ENCODE measurements at places on chromosomes 16 and 17.
A peak's percentile ranks its signal among the peaks of the same experiment; 100 is the strongest.

DNA sequence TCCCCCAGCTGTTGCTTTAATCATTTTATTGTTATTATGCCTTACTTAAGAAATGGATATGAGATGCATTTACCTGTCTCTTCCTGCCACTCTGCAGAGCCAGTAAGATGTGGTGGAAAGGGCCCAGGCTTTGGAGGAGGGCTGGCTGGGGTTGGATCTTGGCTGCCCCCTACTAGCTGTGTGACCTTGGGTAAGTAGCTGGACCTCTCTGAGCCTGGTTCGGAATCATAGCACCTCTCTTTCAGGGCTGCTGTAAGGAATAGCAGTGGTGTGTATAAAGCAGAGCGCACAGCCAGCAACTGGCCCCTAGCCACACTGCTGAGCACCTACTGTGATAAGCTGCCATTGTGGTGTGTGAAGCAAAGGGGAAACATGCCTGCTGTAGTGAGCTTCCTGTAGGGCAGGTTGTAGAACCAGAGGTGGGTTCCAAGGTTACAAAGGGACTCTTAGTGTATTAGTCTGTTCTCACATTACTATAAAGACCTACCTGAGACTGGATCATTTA lies 23.9 kb downstream of the MAPT start:
- no peak for DNase-seq

GRCh38 chr17:7922845-7923628 lies 6.6 kb downstream of the KCNAB3 start:
- peak; percentile 77 for DNase-seq

DNA sequence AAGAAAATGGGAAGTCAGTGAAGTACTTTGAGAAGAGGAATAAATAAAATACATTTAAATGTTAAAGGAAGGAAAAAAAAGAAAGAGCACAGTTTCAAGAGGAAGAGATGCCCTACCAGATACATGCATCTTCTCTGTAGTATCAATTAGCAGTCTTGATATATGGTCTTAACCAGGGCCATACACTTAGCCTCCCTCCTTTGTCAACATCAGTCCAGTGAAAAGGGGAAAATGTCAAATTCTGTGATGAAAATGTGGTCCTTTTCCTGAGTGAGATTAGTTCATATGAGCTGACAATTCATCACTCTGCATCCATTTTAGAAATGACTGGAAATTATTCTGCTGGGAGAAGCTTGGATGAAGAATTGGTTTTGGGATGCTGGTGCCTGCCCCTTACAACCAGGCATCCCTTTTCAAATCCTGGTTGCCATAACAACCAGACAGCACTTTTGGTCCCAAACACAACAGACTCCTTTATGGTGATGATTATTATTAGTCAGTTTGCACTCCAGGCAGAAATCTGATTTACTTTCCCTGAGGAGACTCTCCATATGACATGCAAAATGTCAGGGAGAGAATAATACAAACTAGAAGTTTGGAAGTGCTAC lies 933.6 kb upstream of the CDH8 start:
- no peak for DNase-seq

GRCh38 chr17:7944326-7944725 lies 12.3 kb downstream of the CNTROB start:
- no peak for DNase-seq

DNA sequence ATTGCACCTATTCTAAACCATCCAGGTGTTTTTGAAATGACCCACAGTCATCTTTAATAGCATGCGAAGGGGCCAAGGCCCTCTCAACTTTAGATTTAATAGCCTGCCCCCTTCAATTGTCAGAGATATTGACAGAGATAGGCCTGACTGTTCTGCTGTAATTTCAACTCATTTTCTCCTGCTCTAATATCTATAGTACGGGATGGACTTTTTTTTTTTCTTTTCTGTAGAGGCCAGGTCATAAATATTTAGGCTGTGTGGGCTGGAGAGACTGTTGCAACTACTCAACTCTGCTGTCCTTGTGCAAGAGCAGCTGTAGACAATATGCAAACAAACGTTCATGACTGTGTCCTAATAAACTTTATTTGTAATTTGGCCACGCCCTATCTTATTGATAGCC lies 24.7 kb upstream of the KRT20 start:
- DNase-seq: no peak

GRCh38 chr17:524406-524950 lies 171.9 kb upstream of the RPH3AL start:
- no peak for DNase-seq

DNA sequence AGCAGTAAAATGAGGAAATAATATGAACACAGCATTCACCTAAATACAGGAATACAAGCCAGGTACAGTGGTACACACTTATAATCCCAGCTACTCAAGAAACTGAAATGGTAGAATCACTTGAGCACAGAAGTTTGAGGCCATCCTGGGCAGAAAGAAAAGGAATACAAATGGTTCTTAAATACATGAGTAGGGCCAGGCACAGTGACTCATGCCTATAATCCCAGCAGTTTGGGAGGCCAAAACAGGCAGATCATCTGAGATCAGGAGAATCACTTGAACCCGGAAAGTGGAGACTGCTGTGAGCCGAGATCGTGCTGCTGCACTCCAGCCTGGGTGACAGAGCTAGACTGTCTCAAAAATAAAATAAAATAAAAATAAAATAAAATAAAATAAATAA lies 23.0 kb upstream of the SMG8 start:
- no peak for DNase-seq

- no peak for DNase-seq
These were observed 12.5 kb upstream of the C1QTNF8 start for GRCh38 chr16:1108299-1109252.

GRCh38 chr17:37792787-37793186 lies 47.9 kb upstream of the HNF1B start:
- DNase-seq: no peak

GRCh38 chr16:67255553-67256221 lies 6.9 kb downstream of the SLC9A5 start:
- DNase-seq: no peak

DNA sequence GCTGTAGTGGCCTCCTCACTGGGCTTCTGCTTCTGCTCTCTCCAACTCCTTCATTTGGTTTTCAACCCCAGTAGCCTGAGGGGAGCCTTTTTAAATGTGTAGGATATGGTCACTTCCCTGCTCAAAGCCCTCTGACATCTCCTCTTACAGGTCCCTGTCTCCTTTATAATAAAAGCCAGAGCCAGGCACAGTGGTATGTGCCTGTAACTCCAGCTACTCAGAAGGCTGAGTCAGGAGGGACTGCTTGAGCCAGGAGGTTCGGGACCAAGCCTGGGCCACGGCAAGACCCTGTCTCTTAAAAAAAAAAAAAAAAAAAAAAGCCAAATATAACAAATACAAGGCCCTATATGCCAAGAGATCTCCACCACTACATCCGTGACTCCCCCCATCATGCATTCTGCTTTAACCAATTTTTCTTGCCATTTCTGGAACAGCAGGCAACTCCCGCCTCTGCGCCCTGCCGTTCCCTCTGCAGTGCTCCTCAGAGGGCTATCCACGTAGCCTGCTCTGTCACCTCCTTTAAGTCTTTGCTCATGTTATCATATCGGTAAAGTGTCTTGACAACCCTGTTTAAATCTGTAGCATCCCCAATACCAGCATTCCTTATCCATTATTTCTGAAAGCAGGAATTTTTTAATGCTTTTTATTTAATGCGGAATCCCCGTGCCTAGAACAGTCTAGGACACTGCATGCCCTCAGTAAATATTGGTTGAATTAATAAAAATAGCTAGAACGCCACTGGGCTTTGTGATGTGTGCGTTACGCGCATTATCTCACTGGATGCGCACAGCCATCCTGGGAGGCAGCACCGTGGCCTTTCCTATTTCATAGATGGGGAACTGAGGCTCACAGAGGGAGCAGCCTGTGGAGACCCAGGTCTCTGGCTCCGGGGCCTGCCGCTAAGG lies 9.5 kb downstream of the ZNF771 start:
- DNase-seq: no peak

GRCh38 chr16:30976486-30976885 lies 8.5 kb upstream of the HSD3B7 start:
- no peak for DNase-seq

DNA sequence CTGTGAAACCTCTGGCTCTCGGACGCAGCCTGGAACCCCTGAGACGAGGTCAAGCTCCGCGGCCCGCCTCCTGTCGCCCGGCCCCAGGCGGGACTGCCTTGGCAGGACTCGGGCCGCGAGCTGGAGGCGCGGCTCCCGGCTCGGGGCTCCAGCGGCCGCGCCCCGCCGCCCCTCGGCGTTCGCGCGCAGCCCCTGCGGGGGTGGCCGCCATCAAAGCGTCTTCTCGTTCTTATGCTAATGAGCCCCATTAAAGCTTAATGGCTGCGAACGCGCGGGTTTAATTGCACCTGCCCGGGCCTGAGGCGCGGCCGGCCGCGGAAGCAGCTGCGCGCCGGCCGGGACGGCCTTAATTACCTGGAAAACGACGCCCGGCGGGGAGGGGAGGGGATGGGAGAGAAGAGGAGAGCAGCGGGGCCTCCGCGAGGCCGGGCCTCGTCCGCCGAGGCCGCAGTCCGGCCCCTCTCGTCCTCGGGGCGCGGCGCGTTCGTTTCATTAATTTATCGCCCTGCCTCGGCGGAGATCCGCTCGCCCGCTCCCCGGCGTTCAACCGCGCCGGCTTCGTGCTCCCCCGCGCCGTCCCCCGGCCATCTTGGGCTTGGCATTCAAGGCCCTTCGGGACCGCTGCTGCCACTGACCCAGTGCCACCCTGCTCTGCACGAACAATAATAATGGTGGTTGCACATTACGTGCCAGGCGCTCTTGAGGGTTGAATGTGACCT lies 19.2 kb downstream of the RAI1 start:
- no peak for DNase-seq

- peak; percentile 27 for DNase-seq
These were observed at the start of gene SP6 for GRCh38 chr17:47850692-47851573. Gene SP6 (minus strand): TSS chr17:47851163. CDS start chr17:47848429, 2,734 bp downstream.

DNA sequence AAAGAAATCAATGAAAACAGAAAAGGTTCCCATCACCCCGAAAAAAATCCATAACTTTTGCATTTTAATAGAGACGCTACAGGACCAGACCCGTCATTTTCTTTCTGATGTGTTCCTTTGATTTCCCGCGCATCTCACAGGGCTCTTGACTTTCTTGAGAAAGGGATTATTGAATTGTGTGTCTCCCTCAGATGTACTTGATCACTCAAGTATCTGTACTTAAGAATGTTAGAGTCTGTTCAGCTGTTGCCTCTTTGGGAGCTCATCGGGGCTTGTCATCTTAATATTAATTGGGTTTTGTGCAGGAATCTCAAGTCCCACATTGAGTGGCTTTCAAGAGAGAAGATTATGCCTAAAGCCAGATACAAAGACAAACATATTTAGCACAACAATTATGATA lies 606.4 kb upstream of the SALL1 start:
- DNase-seq: no peak

DNA sequence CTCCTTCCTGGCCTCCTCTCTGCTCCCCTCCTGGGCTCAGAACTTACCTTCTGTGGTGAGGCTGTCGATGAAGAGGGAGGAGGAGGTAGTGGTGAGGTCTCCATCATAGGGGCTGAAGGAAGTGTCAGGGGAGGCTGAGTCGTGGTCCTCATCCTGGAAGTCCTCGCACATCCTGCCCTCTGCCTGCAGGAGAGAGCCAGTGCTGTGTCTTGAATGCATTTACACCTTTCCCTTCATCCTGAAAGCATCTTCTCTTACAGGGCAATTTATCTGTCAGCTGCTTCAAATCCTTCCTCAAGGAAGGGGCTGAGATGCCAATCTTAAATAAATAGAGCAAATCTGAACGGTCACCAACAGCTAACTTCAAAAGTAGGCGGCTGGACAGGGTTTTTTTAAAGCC lies 73.6 kb downstream of the PLXDC1 start:
- no peak for DNase-seq

GRCh38 chr16:67663151-67663876 lies 2.6 kb downstream of the PARD6A start:
- no peak for DNase-seq

DNA sequence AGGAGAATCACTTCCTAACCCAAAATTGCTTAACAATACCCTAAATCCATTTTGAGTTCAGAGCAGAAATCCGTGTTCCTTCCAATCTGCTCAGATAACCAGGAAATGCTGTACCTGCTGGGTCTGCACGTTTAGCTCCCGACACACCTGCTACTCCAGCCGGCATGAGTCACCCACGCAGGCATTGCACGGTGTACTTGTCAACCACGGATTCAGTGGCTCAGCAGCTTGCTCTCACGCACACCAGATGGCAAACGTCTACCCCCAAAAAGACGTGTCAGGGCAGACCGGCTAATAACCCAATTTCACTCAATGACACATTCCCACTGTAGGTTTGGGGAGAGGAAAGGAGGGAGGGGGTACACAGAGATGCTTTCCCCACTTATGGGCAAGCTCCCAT lies 468.1 kb downstream of the SOX9 start:
- DNase-seq: no peak

- no peak for DNase-seq
These were observed 13.1 kb downstream of the HOXB4 start for GRCh38 chr17:48565022-48565554.

DNA sequence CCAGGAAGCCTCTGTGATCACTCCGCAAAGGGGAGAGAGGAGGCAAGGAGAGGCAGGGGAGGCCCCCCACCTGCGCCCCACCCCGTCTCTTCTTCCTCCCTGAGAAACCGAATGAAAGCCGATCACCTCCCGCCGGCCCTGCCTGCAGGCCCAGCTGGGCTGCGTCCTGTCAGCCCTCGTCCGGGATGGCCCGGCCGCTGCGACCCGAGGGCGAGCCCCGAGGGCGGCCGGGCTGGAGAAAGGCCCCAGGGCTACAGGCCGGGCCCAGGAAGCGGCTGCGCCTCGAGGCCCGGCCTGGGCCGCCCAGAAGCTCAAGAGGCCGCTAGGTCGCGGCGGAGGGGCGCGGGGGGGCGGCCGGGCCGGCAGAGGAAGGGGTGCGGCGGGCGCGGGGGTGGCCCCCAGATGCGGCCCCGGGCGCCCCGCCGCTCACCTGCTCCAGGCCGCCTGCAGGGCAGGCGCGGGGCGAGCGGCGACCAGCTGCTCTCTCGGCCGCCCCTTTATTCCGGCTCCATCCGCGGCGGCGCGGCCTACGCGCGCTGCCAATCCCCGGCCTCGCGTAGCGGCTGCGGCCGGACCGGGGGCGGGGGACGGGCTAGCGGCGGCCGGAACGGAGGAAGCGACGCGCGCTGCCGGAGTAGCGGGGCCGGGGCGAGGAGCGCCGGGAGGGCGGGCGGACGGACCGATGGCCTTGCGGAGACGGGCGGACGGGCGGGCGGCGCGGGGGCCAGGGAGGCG lies at the start of gene ZNF319:
Gene ZNF319, minus strand, starts transcription at position 702 of the 735 bp plus-strand sequence. CDS start 2,407 bp downstream, outside the sequence.
- no peak for DNase-seq

DNA sequence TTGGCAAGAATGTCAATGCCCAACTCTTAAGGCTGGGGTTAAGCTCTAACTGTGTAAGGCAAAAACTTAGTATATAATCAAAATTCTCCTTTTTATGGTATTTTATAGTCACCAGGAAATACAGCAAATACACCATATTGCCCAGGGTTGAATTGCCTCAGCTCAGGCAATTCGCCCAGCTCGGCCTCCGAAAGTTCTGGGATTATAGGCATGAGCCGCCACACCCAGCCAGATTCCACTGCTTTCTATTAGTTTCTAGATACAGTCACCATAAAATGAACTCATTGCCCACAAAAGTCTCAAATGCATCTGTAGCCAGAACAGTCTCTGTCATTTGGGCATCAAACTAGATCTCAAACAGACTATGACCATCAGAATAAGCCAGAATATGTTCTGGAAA lies 238.7 kb upstream of the TOX3 start:
- DNase-seq: no peak

GRCh38 chr16:21205303-21205702 lies 6.1 kb downstream of the ZP2 start:
- DNase-seq: no peak

Data from activated naive CD8-positive, alpha-beta T cell treated with anti-CD3 and anti-CD28 coated beads, Interleukin-2, amount 50 U/mL, for 16 hours (primary cell).